GM12878 (cell line): ENCODE measurements at places on chromosomes 13 and 19. TPM values are rescaled to one million over a fixed set of nuclear protein-coding genes. Genes with fewer than 3 reads are reported as not detected.

The LSM4 gene
- total RNA-seq, result 248 and 251 TPM in 2 replicates

The KLK5 gene
- not detected in 2 replicates for total RNA-seq

GRCh38 chr19:8593931-8594330 is 16.6 kb downstream of the ADAMTS10 start:
- DNase-seq, result no peak

- no peak for DNase-seq
Observed at GRCh38 chr19:17761148-17761547, 9.9 kb downstream of the FCHO1 start.

DNA sequence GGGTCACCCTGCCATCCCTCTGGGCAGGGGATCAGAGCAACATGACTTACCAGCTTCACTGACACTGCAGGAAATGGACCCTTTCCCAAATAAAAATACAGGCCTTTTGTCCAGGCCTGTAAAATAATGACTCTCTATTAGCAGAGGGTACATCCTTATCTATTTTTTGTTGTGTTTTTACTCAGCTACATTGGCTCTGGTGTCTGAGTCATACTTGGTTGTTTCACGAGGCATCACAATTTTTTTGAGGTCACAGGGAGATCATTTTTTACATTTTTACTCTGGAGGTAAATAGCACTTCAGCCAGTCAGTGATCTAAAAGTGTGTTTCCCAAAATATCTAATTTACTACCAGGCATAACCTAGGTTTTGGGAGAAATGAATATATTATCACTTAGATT is 6.9 kb upstream of the HTR2A start:
- DNase-seq, result no peak
